ENCODE measurements at places on chromosomes 3 and 15. TPM values are rescaled to one million over a fixed set of nuclear protein-coding genes. Genes with fewer than 3 reads are reported as not detected.

PPP1R14D gene
- total RNA-seq, result not detected

GRCh38 chr3:56919137-56919796 is 117.5 kb upstream of the ARHGEF3 start:
- DNase-seq, result no peak

GRCh38 chr15:64071931-64072765 is 21.5 kb downstream of the CIAO2A start:
- DNase-seq, result no peak

- no peak for DNase-seq
These were observed 173.5 kb upstream of the NDN start for GRCh38 chr15:23860290-23861245.

Data from H1 (cell line).